ENCODE measurements at places on chromosomes 2 and 18. TPM values are rescaled to one million over a fixed set of nuclear protein-coding genes. Genes with fewer than 3 reads are reported as not detected.

- peaks cover 2% of the 10 kb centered on the region for H3K27me3 ChIP-seq
- no peak overlapping the region for H3K27ac ChIP-seq
- peaks cover 5% of the 10 kb centered on the region for H3K36me3 ChIP-seq
- no peak for DNase-seq
Measured at GRCh38 chr2:144136297-144137010, 383.5 kb downstream of the ZEB2 start.

DNA sequence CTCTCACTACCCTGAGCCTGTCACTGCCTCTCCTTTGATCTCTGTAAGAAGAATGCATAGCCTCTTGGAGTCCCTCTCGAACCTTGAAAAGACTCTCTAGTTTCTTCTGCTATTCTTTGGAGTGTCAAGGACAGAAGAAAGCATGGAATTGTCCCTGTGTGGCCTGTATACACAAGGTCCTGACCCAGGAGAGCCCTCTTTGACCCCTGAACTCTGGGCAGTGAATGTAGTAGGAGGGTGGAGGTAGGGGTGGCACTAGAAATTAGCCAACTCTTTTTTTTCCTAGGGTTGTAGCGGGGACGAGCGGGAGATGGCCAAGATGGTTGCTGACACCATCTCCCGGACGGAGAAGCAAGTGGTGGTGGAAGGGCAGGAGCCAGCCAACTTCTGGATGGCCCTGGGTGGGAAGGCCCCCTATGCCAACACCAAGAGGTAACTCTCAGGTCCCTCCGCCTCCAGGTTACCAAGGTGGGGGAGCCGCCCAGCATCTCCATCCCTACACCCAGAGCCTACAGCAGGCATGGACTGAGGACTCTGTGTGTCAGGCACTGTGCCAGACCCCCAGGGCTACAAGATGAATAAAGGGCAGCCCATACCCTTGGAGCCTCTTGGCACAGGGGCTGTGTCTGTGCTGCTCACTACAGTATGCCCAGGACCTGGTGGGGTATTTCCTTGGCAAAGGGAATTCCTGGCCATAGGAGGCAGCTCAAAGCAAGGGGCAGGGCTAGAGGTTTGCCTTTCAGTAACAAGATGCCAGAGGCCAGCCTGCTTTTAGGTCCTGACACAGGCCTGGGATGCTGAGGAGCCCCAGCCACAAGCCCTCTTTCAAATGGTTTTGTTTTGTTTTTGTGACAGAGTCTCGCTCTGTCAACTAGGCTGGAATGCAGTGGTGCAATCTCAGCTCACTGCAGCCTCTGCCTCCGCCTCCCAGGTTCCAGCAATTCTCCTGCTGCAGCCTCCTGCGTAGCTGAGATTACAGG, 16.4 kb downstream of the VIL1 start:
- DNase-seq = no peak
- no peaks in the 10 kb centered on the region for H3K36me3 ChIP-seq
- H3K27ac ChIP-seq = no peak overlapping the region
- peaks cover 10% of the 10 kb centered on the region for H3K27me3 ChIP-seq
- H3K4me1 ChIP-seq = no peaks in the 10 kb centered on the region
- no peak overlapping the region for H3K4me3 ChIP-seq

- no peak overlapping the region for H3K27ac ChIP-seq
- no peaks in the 10 kb centered on the region for H3K36me3 ChIP-seq
- H3K4me3 ChIP-seq = no peak overlapping the region
- no peak for DNase-seq
- H3K27me3 ChIP-seq = no peaks in the 10 kb centered on the region
Measured at GRCh38 chr2:67991456-67991855, 71.3 kb downstream of the C1D start.

DNA sequence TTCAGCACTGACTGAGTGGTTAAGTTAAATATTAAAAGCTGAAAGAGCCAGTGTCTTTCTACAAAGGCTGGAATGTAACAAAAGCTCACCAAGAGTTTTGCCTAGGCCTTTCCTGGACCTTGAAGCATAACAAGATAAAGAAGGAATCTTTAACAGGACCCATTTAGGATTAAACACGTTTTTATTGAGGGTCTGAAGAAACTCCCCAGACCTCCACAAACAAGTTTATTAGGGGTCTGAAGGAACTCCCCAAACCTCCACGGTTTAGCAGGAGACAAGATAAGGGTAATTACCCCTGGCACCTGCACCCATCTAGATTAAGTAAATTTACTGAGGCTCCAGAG, 104.0 kb downstream of the ACAA2 start:
- H3K27ac ChIP-seq = no peak overlapping the region
- DNase-seq = no peak
- H3K4me3 ChIP-seq = no peak overlapping the region
- H3K4me1 ChIP-seq = no peaks in the 10 kb centered on the region
- no peaks in the 10 kb centered on the region for H3K36me3 ChIP-seq
- peaks cover 3% of the 10 kb centered on the region for H3K27me3 ChIP-seq

- H3K4me3 ChIP-seq = no peak overlapping the region
- H3K36me3 ChIP-seq = no peaks in the 10 kb centered on the region
- H3K4me1 ChIP-seq = peaks cover 3% of the 10 kb centered on the region
- no peak overlapping the region for H3K27ac ChIP-seq
- no peak for DNase-seq
Measured at GRCh38 chr2:6785493-6785892, 80.2 kb downstream of the CMPK2 start.

VAMP8 gene
- 225 TPM for total RNA-seq

DNA sequence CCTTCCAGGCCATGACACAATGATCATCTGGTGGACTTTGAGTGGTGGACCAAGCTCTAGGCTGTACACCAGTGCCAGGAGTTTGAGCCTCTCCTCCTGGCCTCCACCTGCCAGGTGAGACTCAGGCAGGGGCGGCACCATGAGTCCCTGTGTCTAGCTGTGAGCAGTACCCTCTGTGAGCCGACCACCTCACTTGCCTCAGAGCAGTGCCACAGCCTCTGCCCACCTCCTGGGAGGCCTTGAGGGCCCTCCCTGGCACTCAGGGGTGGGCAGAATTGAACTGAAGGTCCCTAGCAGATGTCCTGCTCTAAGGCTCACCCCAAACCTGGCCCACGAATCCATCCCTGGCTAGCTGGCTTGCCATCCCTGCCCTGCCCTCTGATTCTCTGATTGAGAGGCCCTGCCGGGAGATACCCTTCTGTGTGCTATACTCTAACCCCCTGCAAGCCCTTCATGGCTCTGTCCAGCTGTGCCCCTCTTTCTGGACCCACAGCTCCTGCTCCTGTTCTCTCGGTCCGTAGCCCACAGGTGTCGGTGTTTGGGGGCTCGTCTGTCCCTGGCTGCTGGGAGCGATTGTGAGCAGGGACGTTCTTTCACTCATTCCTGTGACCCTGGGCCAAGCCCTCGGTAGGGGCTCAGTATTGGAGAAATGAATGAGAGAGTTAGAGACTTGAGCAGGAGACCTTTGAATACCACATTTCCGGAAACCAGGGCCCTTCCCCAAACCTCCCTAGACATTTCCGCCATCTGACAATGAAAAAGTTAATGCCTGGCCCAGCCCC, 70.0 kb downstream of the INHBB start:
- no peaks in the 10 kb centered on the region for H3K4me1 ChIP-seq
- no peak for DNase-seq
- no peaks in the 10 kb centered on the region for H3K36me3 ChIP-seq
- H3K4me3 ChIP-seq = no peak overlapping the region
- peaks cover 7% of the 10 kb centered on the region for H3K27me3 ChIP-seq

DNA sequence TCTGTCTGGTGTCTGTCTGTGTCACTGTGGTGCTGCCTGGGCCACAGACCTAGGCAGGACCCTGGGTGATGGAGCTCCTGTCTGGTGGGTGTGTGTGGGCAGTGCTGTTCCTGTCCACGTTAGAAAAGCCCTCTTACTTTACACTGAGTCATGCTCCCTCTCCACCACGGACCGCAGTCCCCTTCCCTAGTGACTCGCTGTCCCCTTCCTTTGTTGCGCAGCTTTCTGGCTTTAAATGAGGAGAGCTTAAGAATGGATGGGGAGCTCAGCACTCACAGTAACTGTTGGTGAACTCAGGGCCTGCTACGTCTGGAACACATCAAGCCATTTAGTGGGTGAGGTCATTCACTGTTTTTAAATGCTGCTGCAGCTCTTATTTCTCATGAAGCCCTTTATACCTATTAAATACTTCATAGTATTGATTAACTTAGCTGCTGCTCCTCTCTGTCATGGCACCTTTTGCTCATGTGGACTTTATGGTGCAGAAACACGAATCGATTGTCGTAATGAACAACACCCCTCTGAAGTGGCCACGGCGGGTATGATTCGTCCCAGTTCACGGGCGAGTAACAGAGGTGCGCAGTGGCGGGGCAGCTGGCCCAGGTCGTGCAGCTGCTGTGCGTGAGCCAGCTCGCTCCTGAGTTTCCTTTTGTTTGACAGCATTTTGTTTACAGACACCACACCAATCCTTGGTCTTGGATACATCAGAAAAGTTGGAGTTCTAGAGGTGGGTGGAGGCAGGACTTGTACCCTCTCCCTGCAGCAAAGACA, 100.4 kb downstream of the LDLRAD4 start:
- H3K36me3 ChIP-seq = peaks cover 28% of the 10 kb centered on the region
- DNase-seq = no peak
- no peak overlapping the region for H3K27ac ChIP-seq
- H3K27me3 ChIP-seq = no peaks in the 10 kb centered on the region
- peaks cover 4% of the 10 kb centered on the region for H3K4me1 ChIP-seq

UGT1A4 gene
- total RNA-seq = not detected

CIB4 gene
- total RNA-seq = not detected

DNA sequence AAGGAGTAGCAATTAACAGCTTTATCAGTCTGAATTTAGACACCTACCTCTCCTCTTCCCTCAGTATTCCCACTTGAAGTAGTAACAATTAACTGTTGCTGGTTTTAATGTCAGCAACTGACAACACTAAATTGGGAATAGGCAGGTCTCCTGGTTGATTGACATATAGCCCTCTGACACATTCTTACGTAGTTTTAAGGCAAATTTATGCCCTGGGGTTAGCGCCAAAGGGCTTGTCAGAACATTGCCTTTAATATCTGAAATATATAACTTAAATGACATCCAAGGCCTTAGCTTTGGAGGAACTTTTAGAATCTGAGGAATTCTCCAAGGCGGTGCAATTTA, 7.4 kb downstream of the ASXL3 start:
- no peaks in the 10 kb centered on the region for H3K27me3 ChIP-seq
- no peaks in the 10 kb centered on the region for H3K36me3 ChIP-seq
- H3K4me3 ChIP-seq = no peak overlapping the region
- DNase-seq = no peak
- peaks cover 4% of the 10 kb centered on the region for H3K4me1 ChIP-seq

DNA sequence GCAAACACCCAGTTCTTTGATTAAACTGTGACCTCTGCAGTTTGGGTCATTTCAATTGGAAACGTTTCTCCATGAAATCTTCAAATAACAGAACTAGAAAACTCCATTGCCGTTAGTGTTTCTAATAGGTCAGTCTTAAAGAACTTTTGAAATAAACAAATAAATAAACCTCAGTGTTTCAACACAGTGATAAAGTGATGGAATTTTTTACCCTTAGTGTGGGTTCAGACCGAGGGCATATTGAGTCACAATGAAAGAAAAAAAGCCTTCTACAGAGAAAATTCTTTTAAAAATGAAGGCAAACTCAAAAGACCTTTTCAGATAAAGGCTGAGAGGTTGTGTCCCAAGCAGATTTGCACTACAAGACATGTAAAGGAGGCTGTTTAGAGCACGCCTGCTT, 149.6 kb downstream of the NCKAP5 start:
- H3K36me3 ChIP-seq = no peaks in the 10 kb centered on the region
- H3K4me3 ChIP-seq = no peak overlapping the region
- H3K27ac ChIP-seq = no peak overlapping the region
- H3K4me1 ChIP-seq = no peaks in the 10 kb centered on the region

WDR75 gene
- total RNA-seq = 33.0 TPM

- no peak for DNase-seq
- no peaks in the 10 kb centered on the region for H3K27me3 ChIP-seq
- H3K27ac ChIP-seq = no peak overlapping the region
- H3K4me1 ChIP-seq = no peaks in the 10 kb centered on the region
Measured at GRCh38 chr2:205034034-205034433, 488.8 kb downstream of the PARD3B start.

LYG2 gene
- total RNA-seq = 1.7 TPM

DNA sequence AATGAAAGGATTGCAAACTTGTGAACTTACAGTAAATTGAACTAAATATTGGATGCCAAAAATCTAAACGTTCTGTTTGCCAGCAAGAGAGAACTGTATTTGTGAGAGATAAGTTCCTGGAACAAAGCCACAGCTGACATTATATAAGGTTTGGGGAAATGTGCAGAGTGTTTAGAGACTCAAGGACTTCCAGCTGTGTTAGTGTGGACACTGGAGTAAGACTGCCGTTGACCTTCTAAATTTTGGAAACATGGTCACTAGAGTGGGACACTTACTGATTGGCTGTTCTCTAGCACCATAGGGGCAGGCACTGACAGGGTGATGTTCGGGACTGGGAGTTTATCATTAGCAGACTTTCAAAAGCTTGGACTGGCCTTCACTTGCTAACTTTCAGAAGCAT, 40.5 kb downstream of the SCN9A start:
- no peaks in the 10 kb centered on the region for H3K27me3 ChIP-seq
- no peak overlapping the region for H3K4me3 ChIP-seq
- no peaks in the 10 kb centered on the region for H3K36me3 ChIP-seq
- no peak overlapping the region for H3K27ac ChIP-seq
- DNase-seq = no peak

NXPH2 gene
- 3.4 TPM for total RNA-seq

- peaks cover 5% of the 10 kb centered on the region for H3K36me3 ChIP-seq
- no peaks in the 10 kb centered on the region for H3K27me3 ChIP-seq
- H3K27ac ChIP-seq = no peak overlapping the region
- H3K4me1 ChIP-seq = no peaks in the 10 kb centered on the region
- no peak for DNase-seq
Measured at GRCh38 chr2:30666266-30666874, 140.9 kb downstream of the CAPN13 start.

GRCh38 chr2:46332686-46333281, 35.6 kb downstream of the EPAS1 start:
- H3K4me1 ChIP-seq = peaks cover 74% of the 10 kb centered on the region
- no peak overlapping the region for H3K27ac ChIP-seq
- no peak overlapping the region for H3K4me3 ChIP-seq
- DNase-seq = no peak
- peaks cover 2% of the 10 kb centered on the region for H3K36me3 ChIP-seq

- no peaks in the 10 kb centered on the region for H3K4me1 ChIP-seq
- no peak overlapping the region for H3K27ac ChIP-seq
Measured at GRCh38 chr18:27314996-27315395, 129.9 kb upstream of the CHST9 start.

CNGA3 gene
- 0.10 TPM for total RNA-seq

GRCh38 chr2:170711774-170712652, 3.1 kb upstream of the SP5 start:
- peak; percentile 30 for DNase-seq
- H3K36me3 ChIP-seq = peaks cover 6% of the 10 kb centered on the region
- H3K27me3 ChIP-seq = peaks cover 24% of the 10 kb centered on the region
- no peak overlapping the region for H3K27ac ChIP-seq
- peak overlapping the region; percentile 72 for H3K4me3 ChIP-seq

CLEC4F gene
- 0.23 TPM for total RNA-seq

GRCh38 chr2:45650851-45651414, 542 bp upstream of the PRKCE start:
- H3K36me3 ChIP-seq = peaks cover 6% of the 10 kb centered on the region
- peaks cover 12% of the 10 kb centered on the region for H3K27me3 ChIP-seq
- peak overlapping the region; percentile 100 for H3K4me3 ChIP-seq

GRCh38 chr18:5197032-5197434, at the start of gene AKAIN1:
Gene AKAIN1 (minus strand): TSS chr18:5197257. CDS start chr18:5197053, 204 bp downstream.
- peak within 1 kb of the TSS; percentile 71 for H3K4me3 ChIP-seq
- DNase-seq = peak; percentile 76
- H3K27ac ChIP-seq = no peak within 1 kb of the TSS
- H3K4me1 ChIP-seq = peaks cover 10% of the 10 kb centered on the region
- H3K36me3 ChIP-seq = no peaks in the 10 kb centered on the region

INHA gene
- total RNA-seq = not detected

KLHL30 gene
- not detected for total RNA-seq

PTPRN gene
- total RNA-seq = 1.1 TPM

Measured in endothelial cell (in vitro differentiated cells).